Uterus (tissue), 4 donors: ENCODE measurements at places on chromosomes 6 and 20. TPM values are rescaled to one million over a fixed set of nuclear protein-coding genes. Genes with fewer than 3 reads are reported as not detected.

Gene KIF25
- total RNA-seq = not detected

Gene ZSCAN9
- 38.9 TPM for total RNA-seq

Gene ANKEF1
- 0.26 TPM for total RNA-seq

Gene C6orf118
- total RNA-seq = 2.6 TPM

Gene HLA-DQB1
- total RNA-seq = 17.9 TPM

Gene GPLD1
- total RNA-seq = 1.5 TPM

Gene DLL1
- total RNA-seq = 8.7 TPM

Gene GSTA1
- total RNA-seq = 0.90 TPM

Gene RBM24
- total RNA-seq = 15.0 TPM

Gene SMIM13
- 9.8 TPM for total RNA-seq

Gene SAPCD1
- total RNA-seq = 4.4 TPM

Gene RGS17
- total RNA-seq = 0.88 TPM

Gene RING1
- total RNA-seq = 33.9 TPM

Gene ANGPT4
- 8.8 TPM for total RNA-seq

Gene GRM1
- 0.12 TPM for total RNA-seq

Gene TPD52L1
- 22.2 TPM for total RNA-seq

Gene PRKN
- 10.2 TPM for total RNA-seq

Gene TM9SF4
- total RNA-seq = 35.7 TPM

Gene PRL
- total RNA-seq = not detected

Gene MAS1
- total RNA-seq = 0.35 TPM

Gene CFB
- total RNA-seq = not detected

Gene SIM1
- not detected for total RNA-seq

Gene MTRF1L
- 18.5 TPM for total RNA-seq

Gene PDE7B
- 16.5 TPM for total RNA-seq
